Fibroblast of upper back skin (primary cell): ENCODE measurements at places on chromosomes 13 and 19.
A peak's percentile ranks its signal among the peaks of the same experiment; 100 is the strongest.

- DNase-seq = peak; percentile 5
These were observed at the start of gene MYBPC2 for GRCh38 chr19:50432221-50433028. Gene MYBPC2 (plus strand): TSS chr19:50432892. CDS start chr19:50432954, 62 bp downstream.

DNA sequence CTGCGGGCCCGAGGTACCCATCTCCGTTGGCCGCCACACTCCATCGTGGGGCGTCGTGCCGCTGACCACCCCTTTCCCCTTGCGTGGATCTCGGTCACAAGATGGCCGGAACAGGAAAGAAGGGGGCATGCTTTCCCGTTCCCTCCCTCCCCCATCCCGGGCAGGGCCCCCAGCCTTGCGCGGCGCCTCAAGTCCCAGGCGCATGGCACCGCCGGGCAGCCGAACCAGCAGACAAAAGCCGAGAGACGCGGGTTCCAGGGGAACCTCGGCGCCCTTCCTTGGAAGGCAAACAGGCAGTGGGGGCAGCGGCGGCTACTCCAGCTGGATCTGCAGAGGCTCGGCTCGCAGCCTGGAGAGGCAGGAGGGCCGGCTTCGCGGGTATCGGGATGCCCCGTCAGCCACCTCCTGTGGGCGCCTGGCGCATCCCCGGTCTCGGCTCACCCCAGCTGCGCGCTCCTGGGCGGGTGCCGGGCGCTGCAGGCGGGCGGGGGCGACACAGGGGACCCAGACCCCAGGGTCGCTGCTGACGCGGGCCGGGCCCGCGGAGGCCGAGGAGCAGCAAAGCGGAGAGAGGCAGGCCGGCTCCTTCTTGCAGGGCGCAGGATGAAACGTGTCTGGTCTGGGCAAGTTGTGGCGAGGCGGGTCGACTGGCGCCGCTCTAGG is 439 bp downstream of the DZIP1 start:
- no peak for DNase-seq

DNA sequence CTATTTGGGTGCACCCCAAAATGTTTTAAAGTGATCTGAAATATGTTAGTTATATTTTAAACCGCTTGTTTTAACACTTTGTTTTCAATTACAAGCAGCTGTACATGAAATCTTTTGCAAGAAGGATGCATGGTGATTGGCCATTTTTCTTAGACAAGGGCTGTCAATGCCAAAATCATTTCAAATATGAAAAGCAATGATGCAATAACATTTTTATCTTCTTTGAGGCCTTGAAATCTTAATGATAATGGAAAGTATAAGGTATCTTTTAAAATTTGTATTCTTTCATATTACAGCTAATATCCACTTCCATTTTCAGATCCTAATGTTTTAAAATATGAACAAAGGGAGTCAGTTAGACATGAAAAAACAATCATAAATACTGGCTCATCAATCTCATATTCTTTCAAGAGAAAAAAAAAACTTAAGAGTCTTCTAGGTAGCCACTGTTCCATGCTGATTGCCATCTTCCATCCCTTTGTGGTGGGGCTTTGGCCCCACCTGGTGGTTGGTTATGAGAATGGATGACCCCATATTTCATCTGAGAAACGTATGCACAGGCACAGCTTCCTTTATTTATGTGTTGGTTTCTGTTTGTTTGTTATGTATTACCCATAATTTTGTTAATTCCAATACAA is 330.3 kb upstream of the MIR17HG start:
- peak; percentile 35 for DNase-seq

- no peak for DNase-seq
These were observed 4.0 kb downstream of the NAPSA start for GRCh38 chr19:50361290-50362029.

GRCh38 chr13:91360246-91360751 is 12.8 kb downstream of the MIR17HG start:
- no peak for DNase-seq

- no peak for DNase-seq
These were observed 56.0 kb downstream of the ARHGEF7 start for GRCh38 chr13:111171112-111171511.

- peak; percentile 64 for DNase-seq
These were observed 13.7 kb upstream of the SMARCA4 start for GRCh38 chr19:10946958-10947657.

DNA sequence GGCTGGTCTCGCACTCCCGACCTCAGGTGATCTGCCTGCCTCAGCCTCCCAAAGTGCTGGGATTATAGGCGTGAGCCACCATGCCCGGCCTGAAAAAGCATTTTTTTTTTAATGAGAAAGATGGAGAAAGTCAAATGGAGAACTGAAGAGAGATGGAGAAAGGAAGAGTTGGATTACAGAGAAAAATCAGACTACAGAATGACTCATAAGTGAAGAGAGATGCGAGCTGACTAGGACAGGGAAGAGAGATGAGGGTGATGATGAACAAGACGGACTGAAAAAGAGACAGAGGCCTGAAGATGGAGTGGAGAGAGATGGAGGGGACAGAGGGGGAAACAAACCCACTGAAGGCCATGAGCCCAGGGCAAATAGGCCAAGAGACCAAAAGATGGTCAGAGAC is 1.5 kb downstream of the DHX34 start:
- DNase-seq = no peak

DNA sequence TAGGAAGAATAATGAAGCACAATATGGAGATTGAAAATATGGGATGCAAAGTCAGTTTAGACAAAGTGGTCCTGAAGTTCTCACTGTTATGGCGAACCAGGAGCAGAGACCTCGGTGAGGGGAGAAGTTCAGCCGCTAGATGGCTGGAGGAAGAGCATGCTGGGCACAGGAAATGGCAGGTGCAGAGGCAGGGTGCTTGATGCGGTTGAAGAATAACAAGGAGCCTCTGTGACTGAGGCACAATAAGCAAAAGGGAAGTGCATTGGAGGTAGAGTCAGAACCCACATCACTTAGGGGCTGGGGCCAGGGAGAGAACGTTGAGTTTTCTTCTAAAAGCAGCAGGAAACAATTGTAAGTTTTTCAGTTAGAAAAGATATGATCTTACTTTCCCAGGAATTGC is 1725.2 kb downstream of the EFNB2 start:
- DNase-seq = no peak

GRCh38 chr13:32852526-32852925 is 163.7 kb upstream of the KL start:
- no peak for DNase-seq

DNA sequence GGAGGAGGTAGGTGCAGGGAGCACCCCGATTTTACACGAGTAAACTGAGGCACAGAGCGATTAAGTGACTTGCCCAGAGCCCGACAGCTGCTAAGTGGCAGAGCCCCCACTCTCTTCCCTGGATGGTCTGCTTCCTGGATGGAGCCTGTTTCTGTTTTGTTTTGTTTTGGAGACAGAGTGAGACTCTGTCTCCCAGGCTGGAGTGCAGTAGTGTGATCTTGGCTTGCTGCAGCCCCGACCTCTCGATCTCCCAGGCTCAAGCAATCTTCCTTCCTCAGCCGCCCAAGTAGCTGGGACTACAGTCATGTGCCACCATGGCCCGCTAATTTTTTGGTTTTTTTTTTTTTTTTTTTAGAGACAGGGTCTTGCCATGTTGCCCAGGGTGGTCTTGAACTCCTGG is 17.3 kb downstream of the BICRA start:
- DNase-seq = no peak

- DNase-seq = no peak
These were observed 20.1 kb downstream of the GPATCH1 start for GRCh38 chr19:33100894-33101644.

DNA sequence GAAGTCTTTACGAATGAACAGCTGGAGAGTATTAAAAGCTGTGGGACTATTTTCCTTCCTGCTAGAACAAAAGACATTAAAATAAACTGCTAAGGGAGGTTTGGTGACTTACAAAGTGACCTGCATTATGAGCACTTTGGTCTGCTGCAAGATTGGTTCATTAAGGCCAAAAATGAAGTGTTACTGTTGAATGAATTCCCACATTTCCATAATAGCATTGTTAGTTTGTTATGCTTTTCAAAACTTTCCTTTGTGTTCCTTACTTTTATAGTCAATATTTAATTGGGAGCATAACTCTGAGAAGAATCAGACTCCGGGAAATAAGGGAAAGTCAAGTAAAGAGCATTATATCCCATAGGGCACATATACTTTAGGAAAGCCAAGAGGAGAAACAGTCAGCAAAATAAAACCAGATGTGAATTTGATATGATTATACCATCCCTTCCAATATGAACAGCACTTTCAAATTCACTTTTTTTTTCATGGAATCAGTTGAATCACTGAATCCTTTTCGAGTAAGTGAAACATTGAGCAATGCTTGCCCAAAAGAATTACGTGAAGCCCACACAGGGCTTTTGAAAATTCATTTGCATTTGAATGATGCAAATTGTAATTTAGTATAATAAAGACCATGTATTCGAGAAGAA is 112.6 kb downstream of the KCTD12 start:
- peak; percentile 38 for DNase-seq

- DNase-seq = peak; percentile 79
These were observed 39.3 kb downstream of the EFNA2 start for GRCh38 chr19:1324806-1325567.

DNA sequence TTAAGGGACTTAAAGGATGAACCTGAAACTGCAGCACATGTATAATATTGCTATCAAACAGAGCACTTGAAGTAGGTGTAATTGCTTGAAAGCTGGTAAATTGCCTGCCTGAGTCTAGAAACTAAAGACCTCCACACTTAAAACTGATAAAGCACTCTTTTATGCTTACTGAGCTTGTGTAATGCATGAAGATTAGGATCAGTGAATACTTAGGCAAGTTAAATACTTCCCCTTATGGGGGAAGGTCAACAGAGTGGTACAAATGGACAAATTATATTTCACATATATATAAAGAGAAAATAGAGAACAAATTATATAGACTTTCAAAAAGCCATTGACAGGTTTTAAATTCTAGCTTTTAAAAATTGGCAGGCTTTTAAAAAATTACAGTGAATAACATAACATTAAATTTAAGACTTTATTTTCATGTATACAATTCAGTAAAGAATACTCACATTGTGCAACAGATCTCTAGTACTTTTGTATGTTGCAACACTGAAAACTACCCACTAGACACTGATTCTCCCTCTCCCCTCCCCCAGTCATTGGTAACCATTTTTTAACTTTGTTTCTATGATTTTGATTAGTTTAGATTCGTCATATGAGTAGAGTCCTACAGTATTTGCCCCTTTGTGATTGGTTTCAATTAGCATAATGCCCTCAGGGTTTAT is 23.9 kb downstream of the PIBF1 start:
- DNase-seq = no peak

- DNase-seq = no peak
These were observed 9.6 kb upstream of the SACS start for GRCh38 chr13:23443110-23443509.

DNA sequence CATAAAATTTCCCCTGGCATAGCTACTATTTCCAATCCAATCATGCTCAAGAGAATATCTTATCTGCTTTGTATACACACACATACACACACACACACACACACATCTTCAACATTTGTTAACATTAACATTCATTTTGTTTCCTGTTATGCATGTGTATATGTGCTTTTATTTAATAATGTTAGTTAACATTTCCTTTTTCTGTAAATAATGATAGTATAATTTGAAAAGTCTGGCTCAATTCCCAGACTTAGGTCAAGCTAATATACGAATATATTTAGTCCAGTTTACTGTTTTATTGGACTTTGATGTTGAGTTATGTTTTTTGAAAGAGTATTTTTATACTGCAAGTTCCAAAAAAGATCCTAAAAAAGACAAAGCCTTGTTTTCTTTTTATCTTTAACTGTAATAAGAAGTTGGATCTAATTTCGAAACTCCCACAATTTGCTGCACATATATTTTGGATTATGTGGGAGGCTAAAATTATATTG is 1072.4 kb downstream of the EFNB2 start:
- DNase-seq = no peak

- DNase-seq = no peak
These were observed 481.3 kb upstream of the GPC6 start for GRCh38 chr13:92745258-92745657.

DNA sequence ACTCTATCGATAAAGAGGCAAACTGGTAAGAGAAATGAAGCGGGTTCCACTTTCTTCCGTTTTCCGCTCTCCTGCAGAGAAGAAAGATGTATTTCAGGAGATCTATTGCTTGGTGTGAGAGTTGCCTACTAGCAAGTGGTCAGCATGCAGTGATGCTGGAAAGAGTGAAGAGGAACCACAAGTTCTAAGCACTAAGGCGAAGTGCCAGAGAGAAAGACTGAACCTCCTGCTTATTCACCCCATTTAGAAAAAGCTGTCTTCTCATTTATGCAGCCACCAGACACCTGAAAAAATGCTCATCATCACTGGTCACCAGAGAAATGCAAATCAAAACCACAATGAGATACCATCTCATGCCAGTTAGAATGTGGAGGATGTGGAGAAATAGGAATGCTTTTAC is 78.7 kb upstream of the GPC6 start:
- DNase-seq = peak; percentile 28

- no peak for DNase-seq
These were observed 41.9 kb downstream of the CYP4F22 start for GRCh38 chr19:15550273-15550672.

GRCh38 chr19:12052091-12052496 is 667 bp downstream of the ZNF878 start:
- peak; percentile 13 for DNase-seq

- no peak for DNase-seq
These were observed 19.1 kb downstream of the GPR183 start for GRCh38 chr13:99288089-99288488.

- no peak for DNase-seq
These were observed 1.8 kb downstream of the PGPEP1 start for GRCh38 chr19:18342090-18342632.

DNA sequence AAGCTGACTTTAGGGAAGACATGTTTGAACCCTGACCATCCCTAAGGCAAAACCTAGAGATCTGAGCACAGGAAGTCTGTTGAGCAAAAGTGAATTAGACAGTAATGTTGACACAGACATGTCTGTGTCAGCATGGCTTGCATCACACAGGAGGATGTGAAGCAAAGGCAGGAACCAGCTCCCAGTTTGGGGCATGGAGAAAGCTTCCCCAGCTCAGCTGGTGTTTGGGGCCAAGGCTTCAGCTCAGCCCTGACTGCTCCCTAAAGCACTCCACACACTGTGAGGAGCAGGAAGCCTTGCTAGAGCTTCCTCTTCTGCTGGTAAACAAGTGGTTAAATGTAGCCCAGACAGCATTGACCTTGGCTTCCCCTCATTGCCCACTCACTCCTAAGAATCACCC is 153.8 kb upstream of the UBL3 start:
- DNase-seq = no peak

- DNase-seq = peak; percentile 29
These were observed 33.3 kb downstream of the UFM1 start for GRCh38 chr13:38382946-38383345.

DNA sequence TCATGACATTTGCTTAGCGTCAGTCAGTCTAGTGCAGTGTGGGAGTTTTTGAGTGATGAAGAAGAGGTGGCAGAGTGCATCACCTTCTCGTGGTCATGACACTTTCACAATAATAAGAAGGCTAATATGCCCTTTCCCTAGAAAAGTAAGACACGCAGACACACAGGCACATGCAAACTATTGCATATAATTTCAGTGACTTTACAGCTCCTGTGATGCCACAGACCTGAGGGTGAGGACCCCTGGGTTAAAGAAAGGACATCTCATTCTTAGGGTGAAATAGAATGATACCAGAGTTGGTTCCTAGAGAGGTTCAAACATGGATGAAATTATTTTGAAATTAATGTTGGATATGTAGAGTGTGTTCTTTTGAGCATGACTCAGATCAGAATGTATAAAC is 300.3 kb downstream of the GPC5 start:
- no peak for DNase-seq
